ENCODE measurements at places on chromosomes 3 and 15.
A peak's percentile ranks its signal among the peaks of the same experiment; 100 is the strongest.

DNA sequence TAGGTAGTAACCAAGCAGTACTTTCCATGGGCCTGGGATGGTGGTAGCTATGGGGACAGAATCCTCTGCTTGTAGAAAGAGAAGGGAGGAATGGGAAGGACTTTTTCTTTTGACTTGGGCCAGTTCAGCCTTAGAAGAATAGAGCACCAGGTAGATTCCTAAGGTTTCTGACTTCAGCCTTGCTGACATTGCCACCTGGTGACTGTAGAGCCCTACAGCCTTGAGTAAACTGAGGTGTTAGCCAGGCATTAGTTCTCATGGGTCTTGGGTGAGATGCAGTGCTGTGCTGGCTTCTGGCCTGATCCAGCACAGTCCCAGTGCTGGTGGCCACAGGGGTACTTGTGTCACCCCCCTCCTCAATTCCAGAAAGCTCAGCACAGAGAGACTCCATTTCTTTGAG lies 171.1 kb downstream of the ZBBX start:
- DNase-seq: no peak

- DNase-seq: no peak
Observed at GRCh38 chr3:176789947-176790346, 407.3 kb downstream of the TBL1XR1 start.

DNA sequence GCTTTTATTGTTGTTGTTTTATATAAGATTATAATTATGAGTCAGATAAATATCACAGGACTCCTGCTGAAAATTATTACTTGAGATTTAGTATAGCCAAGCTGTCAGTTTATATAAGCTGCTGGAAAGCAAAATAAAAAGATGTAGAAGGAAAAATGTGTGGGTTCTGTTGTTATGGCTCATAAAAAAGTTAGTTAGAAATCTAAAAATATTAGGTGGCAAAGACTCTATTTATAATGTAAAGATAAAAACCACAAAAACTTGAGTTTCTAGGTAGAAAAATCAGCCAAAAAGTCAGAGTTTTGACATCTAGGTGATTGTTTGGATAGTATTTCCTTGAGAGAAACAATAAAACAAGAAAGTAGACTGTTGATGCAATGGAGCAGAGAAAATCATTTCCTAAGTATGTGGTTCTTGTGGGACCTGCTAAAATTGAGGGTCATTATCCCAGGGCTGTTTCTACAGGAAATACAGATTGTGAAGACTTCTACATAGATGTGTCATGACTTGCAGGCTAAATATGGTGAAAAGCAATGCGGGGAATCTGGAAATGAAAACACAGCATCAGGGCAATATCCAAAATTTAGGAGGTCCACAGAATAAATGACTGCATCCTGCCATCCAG lies 1109.6 kb upstream of the CADM2 start:
- no peak for DNase-seq

DNA sequence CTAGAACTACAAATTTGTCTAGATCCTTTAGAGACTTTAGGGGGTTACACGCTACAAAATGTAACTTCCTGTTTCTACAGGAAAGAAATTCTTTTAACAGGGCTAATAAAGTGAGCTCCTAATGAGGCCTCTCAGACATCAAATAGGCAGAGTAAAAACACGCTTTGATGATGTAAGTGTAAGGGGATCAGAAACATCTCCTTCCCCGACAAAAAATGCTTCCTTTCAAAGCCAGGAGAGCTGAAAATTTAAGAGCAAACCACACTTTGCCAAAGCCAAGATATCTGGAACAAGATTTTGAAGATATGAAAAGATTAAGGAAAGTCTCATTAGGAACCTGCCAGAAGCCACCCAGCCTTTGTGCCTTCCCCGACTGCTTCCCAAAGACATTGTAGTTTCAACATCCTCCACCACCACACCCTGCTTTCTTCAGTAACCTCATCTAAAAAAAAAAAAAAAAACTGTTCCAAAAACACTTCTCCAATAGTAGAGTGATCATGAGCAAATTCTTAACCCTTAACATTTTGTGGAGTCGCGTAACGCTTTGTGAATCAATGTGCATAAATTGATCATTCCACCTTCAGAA lies 505.0 kb upstream of the THBS1 start:
- no peak for DNase-seq

DNA sequence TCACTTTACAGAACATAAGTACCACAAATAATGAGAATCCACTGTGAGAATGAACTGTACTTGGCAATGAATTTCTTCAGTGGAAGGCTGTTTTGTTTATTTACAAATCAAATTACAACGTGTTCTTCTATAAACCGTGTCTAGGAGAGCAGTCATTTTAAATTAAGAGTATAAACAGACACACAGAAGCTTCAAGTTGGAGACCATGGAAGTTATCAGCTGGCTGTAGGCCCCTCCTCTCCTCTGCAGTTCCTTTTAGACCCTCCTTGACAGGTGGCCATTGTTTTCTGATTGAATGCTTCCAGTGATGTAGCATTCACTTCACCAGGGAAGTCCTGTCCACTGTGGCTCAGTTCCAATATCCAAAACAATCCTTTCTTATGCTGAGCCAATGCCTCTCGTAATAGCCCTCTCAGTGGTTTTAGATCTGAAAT lies 7.3 kb upstream of the MAPK6 start:
- no peak for DNase-seq

GRCh38 chr3:31724116-31724515 lies 191.4 kb downstream of the STT3B start:
- DNase-seq: no peak

- DNase-seq: peak; percentile 75
Observed at GRCh38 chr3:32296251-32297204, 58.0 kb downstream of the CMTM8 start.

DNA sequence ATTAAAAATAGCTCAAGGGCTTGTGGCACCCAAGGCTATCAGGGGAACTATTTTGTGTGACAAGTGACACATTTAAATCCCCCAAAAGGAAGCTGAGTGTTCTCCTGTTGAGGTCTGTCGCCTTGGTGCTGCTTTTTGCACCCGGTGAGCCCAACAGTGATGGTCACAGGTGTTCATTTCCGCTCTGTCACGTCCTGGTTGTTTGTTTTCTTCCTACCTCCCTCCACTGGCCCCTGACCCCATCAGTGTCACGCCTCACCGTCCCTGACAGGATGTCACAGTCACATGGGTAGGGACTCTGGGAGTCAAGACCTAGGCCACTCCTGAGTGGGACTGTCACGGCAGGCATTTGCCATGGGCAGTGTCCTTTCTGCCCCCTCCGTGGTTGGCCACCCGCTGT lies 11.2 kb downstream of the SLCO3A1 start:
- no peak for DNase-seq

DNA sequence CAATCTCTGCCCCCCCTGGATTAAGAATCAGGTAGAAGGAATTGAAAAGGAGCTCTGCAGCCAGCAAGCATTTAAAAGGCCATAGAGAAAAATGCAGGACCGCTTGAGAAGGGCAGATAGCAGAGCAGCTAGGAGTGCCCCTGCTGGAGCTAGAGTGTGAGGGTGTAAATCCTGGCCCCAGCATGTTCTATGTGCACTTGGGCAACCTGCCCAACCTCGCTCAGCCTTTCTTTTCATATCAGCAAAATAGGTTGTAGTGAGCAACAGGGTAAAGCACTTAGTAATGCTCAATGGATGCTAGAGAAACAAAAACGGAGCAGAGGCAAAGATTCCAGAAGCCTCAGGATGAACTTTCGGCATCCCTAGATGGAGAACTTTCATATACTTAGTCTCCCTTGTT lies 25.0 kb upstream of the THBS1 start:
- no peak for DNase-seq

DNA sequence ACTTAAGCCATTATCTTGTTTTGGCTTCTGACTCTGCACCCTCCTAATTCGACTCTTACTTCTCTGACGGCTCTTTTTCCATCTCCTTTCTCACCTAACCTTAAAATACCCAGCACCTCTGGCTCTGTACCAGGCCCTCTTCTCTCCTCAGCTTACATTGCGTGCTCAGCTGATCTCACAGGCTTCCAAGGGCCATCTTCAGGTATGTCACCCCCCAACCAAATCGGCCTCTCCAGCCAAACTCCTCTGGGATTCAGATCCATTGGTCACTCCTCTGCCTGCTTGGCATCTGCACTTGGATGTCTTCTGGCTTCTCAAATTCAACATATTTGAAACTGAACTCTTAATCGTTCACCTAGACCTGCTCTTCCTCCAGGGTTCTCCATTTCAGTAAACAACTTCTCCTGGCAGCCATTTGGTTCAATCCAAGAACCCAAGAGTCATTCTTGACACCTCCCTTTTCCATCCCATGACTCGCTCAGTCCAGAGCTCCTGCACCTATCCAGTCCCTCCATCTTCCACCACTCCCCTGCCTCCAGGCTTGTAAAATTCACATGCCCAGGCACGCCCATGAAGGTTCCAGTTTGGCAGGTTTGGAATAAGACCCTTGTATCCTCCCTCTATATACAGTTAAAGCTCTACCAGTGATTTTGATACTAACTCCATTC lies 35.2 kb upstream of the SLC41A3 start:
- DNase-seq: no peak

DNA sequence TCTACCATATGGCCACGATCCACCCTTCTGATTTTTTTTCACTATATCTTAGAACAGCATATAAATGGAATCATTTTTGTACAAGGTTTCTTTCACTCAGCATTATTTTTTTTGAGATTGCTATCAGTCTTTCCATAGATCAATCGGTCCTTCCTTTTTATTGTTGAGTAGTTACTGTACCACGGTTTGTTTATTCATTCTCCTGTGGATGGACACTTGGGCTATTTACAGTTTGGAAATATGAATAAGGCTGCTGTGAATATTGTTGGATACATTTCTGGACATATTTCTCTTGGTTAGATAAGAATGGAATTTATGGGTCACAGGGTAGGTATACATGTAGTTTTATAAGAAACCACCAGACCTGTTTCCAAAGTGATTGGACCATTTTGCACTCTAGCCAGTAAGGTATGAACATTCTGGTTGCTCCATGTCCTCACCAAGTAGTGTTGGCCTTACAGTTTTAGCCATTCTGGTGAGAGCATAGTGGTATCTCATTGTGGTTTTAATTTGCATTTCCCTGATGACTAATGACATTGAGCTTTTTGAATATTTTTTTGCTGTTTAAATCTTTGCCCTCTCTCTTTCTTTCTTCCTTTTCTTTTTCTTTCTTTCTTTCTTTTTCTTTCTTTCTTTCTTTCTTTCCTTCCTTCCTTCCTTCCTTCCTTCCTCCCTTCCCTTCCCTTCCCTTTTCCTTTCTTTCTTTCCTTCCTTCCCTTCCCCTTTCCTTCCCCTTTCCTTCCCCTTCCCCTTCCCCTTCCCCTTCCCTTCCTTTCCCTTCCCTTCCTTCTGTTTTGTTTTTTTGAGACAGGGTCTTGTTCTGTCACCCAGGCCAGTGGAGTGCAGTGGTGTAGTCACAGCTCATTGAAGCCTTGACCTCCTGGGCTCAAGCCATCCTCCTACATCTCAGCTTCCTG lies 49.2 kb downstream of the LRRK1 start:
- DNase-seq: no peak

DNA sequence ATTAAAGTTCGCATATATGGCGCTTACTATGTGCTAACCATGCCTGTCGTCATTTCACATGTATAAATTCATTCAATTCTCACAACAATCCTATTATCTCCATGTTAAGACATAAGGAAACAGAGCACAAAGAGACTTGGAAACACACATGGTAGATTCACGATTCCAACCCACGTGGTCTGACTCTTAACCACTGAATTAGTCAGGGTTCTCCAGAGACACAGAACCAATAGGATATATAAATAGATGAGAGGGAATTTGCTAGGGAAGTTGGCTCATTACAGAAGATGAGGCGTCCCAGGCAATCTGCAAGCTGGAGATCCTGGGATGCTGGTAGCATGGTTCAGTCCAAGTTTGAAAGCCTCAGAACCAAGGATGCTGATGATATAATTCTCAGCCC lies 765.3 kb downstream of the TBL1XR1 start:
- DNase-seq: no peak

- no peak for DNase-seq
Observed at GRCh38 chr15:78050441-78050809, 27.1 kb downstream of the TBC1D2B start.

DNA sequence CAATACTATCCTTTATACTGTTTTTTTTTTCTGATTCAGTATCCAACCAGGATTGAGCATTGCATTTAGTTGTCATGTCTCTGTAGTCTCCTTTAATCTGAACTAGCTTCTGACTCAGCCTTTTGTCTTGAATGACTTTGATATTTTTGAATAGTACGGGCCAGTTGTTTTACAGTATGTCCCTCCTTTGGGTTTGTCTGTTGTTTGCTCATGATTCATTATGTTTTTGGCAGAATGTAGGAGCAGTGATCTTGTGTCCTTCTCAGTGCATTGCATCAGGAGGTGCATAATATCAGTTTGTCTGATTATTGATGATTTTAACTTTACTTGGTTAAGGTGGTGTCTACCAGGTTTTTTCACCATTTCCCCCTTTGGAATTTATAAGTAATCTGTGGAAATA lies 20.5 kb downstream of the EXOG start:
- no peak for DNase-seq

DNA sequence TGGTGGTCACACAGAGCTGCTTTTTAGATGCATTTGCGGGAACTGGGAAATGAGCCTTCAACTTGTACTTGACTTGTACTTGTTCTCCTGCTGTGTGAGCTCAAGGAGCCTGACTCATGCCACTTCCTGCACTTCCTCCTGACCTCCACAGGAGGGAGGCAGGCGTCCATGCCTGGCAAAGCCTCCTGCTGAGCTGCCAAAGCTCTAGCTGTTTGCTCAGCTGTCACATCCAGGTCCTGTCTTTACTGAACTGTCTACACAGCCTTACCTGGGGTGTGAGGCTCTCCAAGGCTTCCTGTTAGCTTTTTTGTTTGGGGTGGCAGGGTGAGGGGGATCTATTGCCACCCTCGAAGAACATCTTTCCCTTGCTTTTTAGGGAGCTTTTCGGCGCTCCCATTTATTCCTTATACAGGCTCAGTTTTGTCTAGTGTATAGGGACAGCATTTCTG lies 6.4 kb downstream of the THPO start:
- peak; percentile 86 for DNase-seq

- no peak for DNase-seq
Observed at GRCh38 chr3:17074559-17074958, 189.8 kb downstream of the PLCL2 start.

DNA sequence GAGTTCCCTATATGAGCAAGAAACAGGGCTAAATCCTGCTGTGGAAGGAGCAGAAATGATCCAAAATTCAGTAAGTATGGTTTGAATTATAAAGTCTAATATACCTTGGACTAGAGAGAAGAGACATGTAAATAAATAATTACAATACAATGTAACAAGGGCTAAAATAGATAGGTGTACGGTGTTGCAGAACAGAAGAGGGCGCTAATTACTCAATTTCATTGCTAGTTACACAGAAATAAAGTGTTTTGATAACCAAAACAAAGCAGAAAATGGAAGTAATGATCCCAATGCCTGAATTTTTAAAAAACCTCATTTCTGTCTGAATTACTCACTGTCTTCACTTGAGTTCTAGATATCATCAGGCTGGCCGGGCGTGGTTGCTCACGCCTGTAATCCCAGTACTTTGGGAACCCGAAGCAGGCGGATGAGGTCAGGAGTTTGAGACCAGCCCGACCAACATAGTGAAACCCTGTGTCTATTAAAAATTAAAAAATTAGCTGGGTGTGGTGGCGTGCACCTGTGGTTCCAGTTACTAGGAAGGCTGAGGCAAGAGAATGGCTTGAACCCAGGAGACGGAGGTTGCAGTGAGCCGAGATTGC lies 8.3 kb upstream of the PLCH1 start:
- DNase-seq: peak; percentile 59

- DNase-seq: no peak
Observed at GRCh38 chr15:100123611-100124010, 218.2 kb downstream of the ADAMTS17 start.
